A549 treated with Hydrocortisone at 1 μM for 4 hours (cell line): ENCODE measurements at places on chromosomes 12 and 14. TPM values are rescaled to one million over a fixed set of nuclear protein-coding genes. Genes with fewer than 3 reads are reported as not detected.

TMEM117 gene
- total RNA-seq = 1.2 to 2.2 TPM (median 1.7 TPM) in 5 replicates

IFI27 gene
- total RNA-seq = 0.40 to 1.6 TPM (median 1.3 TPM) in 5 replicates

DTX1 gene
- 0.41 to 0.50 TPM (median 0.45 TPM) in 5 replicates for total RNA-seq

GPR135 gene
- 0.70 to 1.1 TPM (median 0.87 TPM) in 5 replicates for total RNA-seq

GLIPR1L1 gene
- not detected in 5 replicates for total RNA-seq

PPM1H gene
- total RNA-seq = 6.4 to 10.8 TPM (median 6.9 TPM) in 5 replicates

OR6C2 gene
- not detected in 5 replicates for total RNA-seq

LPAR5 gene
- total RNA-seq = 0.58 to 1.0 TPM (median 0.70 TPM) in 5 replicates

BDKRB2 gene
- 0.80 to 1.4 TPM (median 1.1 TPM) in 5 replicates for total RNA-seq

MYF5 gene
- total RNA-seq = not detected in 5 replicates

CDKN3 gene
- total RNA-seq = 62.9 to 79.3 TPM (median 76.5 TPM) in 5 replicates

CMA1 gene
- not detected in 5 replicates for total RNA-seq

ARL6IP4 gene
- 190 to 265 TPM (median 236 TPM) in 5 replicates for total RNA-seq

FAM90A1 gene
- 0.09 to 0.31 TPM (median 0.18 TPM) in 5 replicates for total RNA-seq

LRP6 gene
- 9.4 to 17.1 TPM (median 14.2 TPM) in 5 replicates for total RNA-seq

C14orf132 gene
- 4.4 to 7.0 TPM (median 5.5 TPM) in 5 replicates for total RNA-seq

DNAJC22 gene
- total RNA-seq = 19.5 to 22.7 TPM (median 20.2 TPM) in 5 replicates

MGAT4C gene
- total RNA-seq = 0.02 to 0.09 TPM (median 0.06 TPM) in 4 of 5 replicates, not detected in the other

CLEC9A gene
- total RNA-seq = not detected in 5 replicates

DENR gene
- 50.8 to 71.9 TPM (median 54.8 TPM) in 5 replicates for total RNA-seq

NFATC4 gene
- 0.10 to 0.31 TPM (median 0.15 TPM) in 4 of 5 replicates, not detected in the other for total RNA-seq

PIANP gene
- total RNA-seq = 0.76 to 1.1 TPM (median 0.84 TPM) in 5 replicates

BDKRB1 gene
- total RNA-seq = 0.18 to 0.53 TPM (median 0.48 TPM) in 5 replicates

TGM1 gene
- 0.99 to 1.6 TPM (median 1.5 TPM) in 5 replicates for total RNA-seq

CD4 gene
- not detected in 5 replicates for total RNA-seq

CYP27B1 gene
- total RNA-seq = 2.0 to 3.3 TPM (median 2.2 TPM) in 5 replicates

CBLN3 gene
- total RNA-seq = 0.97 to 1.3 TPM (median 1.2 TPM) in 5 replicates

LRFN5 gene
- not detected in 5 replicates for total RNA-seq

OTX2 gene
- total RNA-seq = not detected in 5 replicates

CNTN1 gene
- total RNA-seq = 36.5 to 64.7 TPM (median 53.7 TPM) in 5 replicates

TDRD9 gene
- total RNA-seq = 0.16 to 0.25 TPM (median 0.21 TPM) in 5 replicates

GNG2 gene
- total RNA-seq = 2.3 to 3.1 TPM (median 2.6 TPM) in 5 replicates

GCN1 gene
- 48.3 to 68.5 TPM (median 54.5 TPM) in 5 replicates for total RNA-seq

BICDL1 gene
- 3.8 to 4.8 TPM (median 4.3 TPM) in 5 replicates for total RNA-seq

ANO4 gene
- 0.02 to 0.28 TPM (median 0.11 TPM) in 4 of 5 replicates, not detected in the other for total RNA-seq

KRAS gene
- 10.1 to 19.7 TPM (median 14.0 TPM) in 5 replicates for total RNA-seq

UBE3B gene
- total RNA-seq = 12.8 to 16.7 TPM (median 14.0 TPM) in 5 replicates

ST8SIA1 gene
- total RNA-seq = not detected in 5 replicates
